ENCODE measurements at places on chromosomes 5 and 9. TPM values are rescaled to one million over a fixed set of nuclear protein-coding genes. Genes with fewer than 3 reads are reported as not detected.

DNA sequence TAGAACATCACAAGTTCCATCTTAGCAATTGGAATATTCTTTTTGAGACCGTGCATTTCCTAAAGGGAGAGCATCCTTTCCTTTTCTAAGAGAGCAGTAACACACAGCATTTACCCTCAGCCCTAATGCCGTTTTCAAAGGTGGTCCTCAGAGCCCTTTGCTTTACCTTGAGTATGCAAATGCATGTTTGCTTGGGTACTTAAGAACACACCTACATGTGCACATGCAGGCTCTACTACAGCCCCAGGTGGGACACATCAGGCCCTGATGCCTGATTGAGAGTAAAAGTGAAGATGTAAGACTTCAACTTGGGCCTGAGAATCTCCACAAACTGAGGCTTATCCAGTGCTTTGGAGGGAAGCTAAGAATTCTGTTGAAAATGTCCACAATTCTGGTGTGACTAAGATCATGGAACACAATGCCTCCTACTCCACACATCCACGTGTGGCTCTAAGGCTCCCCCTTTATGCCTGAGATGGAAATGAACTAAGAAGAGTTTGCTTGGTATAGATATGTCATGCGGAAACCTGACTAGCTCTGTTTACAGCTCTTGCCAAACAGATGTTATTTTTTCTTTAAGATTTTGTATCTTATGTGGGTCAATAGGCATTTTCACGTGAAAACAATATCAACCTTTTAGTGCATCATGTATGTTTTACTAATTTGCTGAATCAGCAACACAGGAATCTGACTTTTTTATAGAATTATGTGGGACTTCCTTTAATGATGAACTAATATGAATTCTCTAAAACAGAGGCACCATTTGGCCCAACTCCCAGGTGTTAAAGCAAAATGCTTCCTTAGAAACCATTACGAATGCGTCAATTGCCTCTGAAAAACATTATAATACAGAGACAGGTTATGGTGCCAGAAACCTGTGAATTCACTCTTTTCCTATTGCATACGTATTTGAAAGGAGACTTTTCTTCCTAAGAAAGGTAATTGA, 48.9 kb upstream of the SLC2A8 start:
- DNase-seq: peak; percentile 54

- no peak for DNase-seq
Measured at GRCh38 chr9:83270116-83270515, 207.2 kb upstream of the RASEF start.

DNA sequence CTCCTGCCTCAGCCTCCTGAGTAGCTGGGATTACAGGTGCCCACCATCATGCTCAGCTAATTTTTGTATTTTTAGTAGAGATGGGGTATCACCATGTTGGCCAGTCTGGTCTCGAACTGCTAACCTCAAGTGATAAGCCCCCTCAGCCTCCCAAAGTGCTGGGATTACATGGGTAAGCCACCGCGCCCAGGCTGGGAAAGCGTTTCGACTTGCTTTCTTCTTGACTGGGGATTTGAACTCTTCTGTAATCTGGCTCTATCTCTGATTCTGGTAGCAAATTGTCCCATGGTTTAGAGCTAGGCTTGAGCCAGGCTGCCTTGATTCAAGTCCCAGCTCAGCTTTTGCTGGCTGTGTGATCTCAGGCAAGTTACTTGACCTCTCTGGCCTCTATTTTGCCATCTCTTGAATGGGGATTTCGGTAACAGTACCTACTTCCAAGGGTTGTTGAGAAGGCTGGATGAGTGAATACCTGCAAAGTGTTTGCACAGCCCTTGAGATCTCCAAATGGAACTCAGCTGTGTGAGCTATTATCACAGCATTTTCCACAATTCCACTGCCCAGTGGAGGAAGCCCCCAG, 20.5 kb upstream of the MVB12B start:
- DNase-seq: no peak

- peak; percentile 45 for DNase-seq
Measured at GRCh38 chr5:181189363-181189961, 15.5 kb downstream of the TRIM7 start.

- DNase-seq: peak; percentile 31
Measured at GRCh38 chr5:6712142-6712576, 1.1 kb upstream of the TENT4A start.

Gene GLT6D1
- polyA plus RNA-seq: not detected

Gene ABCA1
- polyA plus RNA-seq: 8.6 TPM

Gene TMEM252
- polyA plus RNA-seq: 2.4 TPM

Gene RELL2
- 2.0 TPM for polyA plus RNA-seq

Gene PCDHB4
- polyA plus RNA-seq: 1.6 TPM

Gene ANKRD31
- polyA plus RNA-seq: 0.21 TPM

Gene GADD45G
- 10.5 TPM for polyA plus RNA-seq
